Activated CD4-positive, alpha-beta memory T cell treated with anti-CD3 and anti-CD28 coated beads, Interleukin-2, amount 10 ng/mL, durations not matched to agents 7 days and 5 days (primary cell): ENCODE measurements at places on chromosomes 6 and 20.

- H3K27ac ChIP-seq, result no peak overlapping the region
- H3K36me3 ChIP-seq, result no peaks in the 10 kb centered on the region
- DNase-seq, result no peak
Measured at GRCh38 chr6:22906091-22906549, 336.8 kb downstream of the HDGFL1 start.

- H3K4me1 ChIP-seq, result peaks cover 24% of the 10 kb centered on the region
- H3K4me3 ChIP-seq, result no peak overlapping the region
- peaks cover 17% of the 10 kb centered on the region for H3K36me3 ChIP-seq
- no peak overlapping the region for H3K27ac ChIP-seq
Measured at GRCh38 chr20:46349035-46349741, 40.9 kb upstream of the CDH22 start.

- no peak overlapping the region for H3K27ac ChIP-seq
- no peaks in the 10 kb centered on the region for H3K4me1 ChIP-seq
- H3K36me3 ChIP-seq, result no peaks in the 10 kb centered on the region
Measured at GRCh38 chr20:44396369-44397130, 41.1 kb downstream of the HNF4A start.

DNA sequence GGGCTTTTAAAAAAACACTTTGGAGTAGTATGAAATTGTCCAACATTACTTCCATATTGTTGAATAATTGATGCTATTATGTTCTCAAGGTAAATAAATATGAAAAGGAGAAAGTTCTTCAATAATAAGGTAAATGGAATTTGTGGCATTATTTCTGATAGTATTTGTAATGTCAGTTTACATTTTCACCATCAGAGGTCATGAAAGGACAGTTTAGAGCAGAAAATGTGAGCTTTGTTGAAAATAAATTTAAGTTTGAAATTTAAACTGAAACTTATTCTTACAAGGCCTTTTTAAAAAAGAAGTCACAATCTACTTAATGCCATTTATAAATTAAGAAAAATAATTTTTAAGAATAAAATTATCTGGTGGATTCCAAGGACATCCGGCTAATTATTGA is 15.8 kb upstream of the CEP162 start:
- H3K4me1 ChIP-seq, result no peaks in the 10 kb centered on the region
- no peak overlapping the region for H3K4me3 ChIP-seq
- no peak overlapping the region for H3K27ac ChIP-seq

- peaks cover 42% of the 10 kb centered on the region for H3K4me1 ChIP-seq
- DNase-seq, result no peak
- peaks cover 24% of the 10 kb centered on the region for H3K36me3 ChIP-seq
- no peaks in the 10 kb centered on the region for H3K27me3 ChIP-seq
- peak overlapping the region; percentile 91 for H3K27ac ChIP-seq
Measured at GRCh38 chr6:35600659-35601125, 88.0 kb upstream of the TULP1 start.

- no peak for DNase-seq
- H3K27ac ChIP-seq, result no peak overlapping the region
- H3K4me1 ChIP-seq, result peaks cover 25% of the 10 kb centered on the region
- no peaks in the 10 kb centered on the region for H3K36me3 ChIP-seq
- no peaks in the 10 kb centered on the region for H3K27me3 ChIP-seq
Measured at GRCh38 chr6:34358389-34358905, 34.0 kb downstream of the NUDT3 start.

DNA sequence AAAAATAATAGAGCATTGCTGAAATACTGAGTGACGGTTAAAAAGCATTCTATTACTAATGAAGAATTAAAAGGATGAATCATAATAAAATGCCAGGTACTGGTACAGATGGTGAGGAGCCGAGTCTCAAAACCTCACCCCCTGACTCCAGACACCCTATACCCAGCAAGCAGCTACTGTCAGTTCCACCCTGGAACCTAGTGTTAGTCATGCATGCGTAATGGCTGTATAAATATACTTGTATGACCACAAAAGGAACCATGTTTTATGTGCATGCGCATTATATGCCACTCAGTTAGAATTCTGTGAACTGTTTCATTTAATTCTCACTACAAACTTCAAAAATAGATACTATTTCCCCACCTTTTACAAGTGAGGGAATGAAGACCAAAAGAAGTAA is 568.7 kb upstream of the RNF217 start:
- no peaks in the 10 kb centered on the region for H3K36me3 ChIP-seq
- H3K27me3 ChIP-seq, result no peaks in the 10 kb centered on the region
- H3K4me3 ChIP-seq, result no peak overlapping the region
- no peak for DNase-seq

DNA sequence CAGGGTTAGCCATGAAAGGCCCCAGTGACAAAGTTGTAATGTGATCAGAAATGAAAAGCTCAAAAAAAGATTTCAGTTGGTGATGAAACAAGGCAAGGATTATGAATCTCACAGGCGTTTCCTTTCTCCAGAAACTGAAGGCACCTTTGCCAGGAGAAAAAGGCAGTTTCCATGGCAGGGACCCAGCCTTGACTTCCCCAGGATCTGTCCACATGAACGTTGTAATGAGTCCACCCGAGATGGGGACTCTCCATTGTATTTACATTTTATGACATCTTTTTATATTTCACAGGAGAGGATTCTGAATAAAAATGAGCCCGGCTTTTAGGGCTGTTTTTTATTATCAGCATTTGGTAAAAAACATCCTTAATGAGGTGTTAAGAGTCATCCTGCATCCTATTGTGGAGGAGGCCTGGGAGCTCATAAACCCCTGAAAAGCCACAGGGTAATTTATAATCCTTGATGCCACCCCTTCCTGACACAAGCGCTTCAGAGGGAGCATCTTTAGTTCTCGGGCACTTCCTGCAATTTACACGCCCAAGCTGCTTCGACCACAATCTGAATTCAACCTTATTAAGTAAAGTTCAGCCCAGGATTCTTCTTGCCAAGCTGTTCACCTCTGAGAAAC is 74.1 kb upstream of the SALL4 start:
- no peaks in the 10 kb centered on the region for H3K4me1 ChIP-seq
- no peaks in the 10 kb centered on the region for H3K36me3 ChIP-seq
- H3K27ac ChIP-seq, result no peak overlapping the region
